Vagina (tissue), 2 donors: ENCODE measurements at places on chromosomes 5 and 9.
A peak's percentile ranks its signal among the peaks of the same experiment; 100 is the strongest.

GRCh38 chr9:129270903-129271431 is 92.9 kb upstream of the IER5L start:
- DNase-seq: no peak

DNA sequence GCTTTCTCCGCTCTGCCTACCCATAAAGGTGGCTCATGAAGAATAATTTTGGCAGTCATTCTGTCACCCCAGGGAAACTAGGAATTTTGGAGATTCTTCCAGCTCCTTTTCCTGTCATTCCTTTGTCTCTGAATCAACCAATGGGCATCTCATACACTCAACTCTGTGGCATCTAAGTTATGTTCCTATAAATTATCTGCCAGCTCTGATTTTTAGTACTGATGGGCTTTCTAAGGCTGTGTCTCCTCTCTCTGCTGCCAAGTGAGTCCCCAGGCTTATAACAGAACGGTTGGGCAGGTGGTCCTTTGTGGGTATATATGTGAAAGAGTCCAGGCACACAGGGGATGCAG is 226.8 kb downstream of the NMUR2 start:
- no peak for DNase-seq

GRCh38 chr5:757931-758697 is 26.4 kb downstream of the ZDHHC11B start:
- peak; percentile 87 for DNase-seq

GRCh38 chr9:130991778-130992681 is 16.9 kb upstream of the LAMC3 start:
- no peak for DNase-seq

DNA sequence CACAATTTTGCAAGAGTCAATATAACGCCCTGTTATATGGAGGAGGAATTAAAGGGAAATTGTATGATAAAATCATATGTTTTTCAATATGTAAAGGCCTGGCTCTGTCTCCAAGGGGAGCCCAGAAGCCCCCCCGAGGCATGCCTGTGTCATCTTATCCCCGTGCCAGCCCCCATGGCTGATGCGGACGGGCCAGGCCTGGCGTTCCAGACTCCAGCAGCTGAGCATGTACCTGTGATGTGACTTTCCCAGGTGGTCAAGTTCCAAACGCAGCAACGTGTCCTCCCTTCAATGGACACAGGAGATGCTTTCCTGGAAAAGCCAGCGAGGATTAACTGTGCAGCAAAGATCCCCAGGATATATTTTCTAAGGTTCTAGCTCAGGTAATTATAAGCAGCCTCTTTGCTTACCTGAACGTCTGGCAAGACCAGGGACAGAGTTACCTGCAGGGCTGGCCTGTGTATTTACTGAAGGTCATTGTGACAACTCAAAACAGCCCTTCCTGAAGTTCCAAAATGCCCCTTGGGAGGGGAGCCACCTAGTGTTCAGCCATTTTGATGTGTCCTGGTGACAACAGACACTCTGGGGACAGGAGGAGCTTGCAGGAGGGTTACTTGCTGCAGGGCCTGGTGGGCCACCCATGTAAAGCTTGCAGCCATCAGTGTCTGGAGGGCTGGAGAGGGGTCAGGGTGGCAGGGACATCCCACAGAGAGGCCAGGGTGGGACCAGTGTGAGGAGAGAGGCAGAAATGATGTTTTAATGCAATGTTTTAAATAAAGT is 53.3 kb upstream of the RNU6ATAC start:
- DNase-seq: no peak

- no peak for DNase-seq
Observed at GRCh38 chr5:124742983-124743601, 3.3 kb downstream of the ZNF608 start.

DNA sequence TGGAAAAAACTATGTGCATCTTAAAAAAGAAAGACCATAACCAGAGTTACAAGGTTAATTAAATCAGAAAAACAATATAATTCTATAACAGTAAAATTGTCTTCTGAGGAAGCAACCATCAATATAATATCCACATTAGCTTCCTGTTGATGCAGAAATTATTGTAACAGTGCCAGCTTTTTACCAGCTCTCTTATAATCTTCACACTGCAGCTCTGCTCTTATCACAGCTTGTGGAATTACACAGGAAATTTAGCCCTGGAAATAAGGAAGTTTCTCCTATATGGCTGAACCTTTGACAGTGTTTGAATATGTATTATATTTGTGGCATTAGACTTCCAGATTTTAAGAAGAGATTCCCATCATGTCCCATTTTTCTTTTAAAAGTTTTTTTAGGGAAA is 49.1 kb upstream of the TEK start:
- DNase-seq: no peak

GRCh38 chr5:143016777-143017516 is 246.8 kb downstream of the ARHGAP26 start:
- DNase-seq: no peak

DNA sequence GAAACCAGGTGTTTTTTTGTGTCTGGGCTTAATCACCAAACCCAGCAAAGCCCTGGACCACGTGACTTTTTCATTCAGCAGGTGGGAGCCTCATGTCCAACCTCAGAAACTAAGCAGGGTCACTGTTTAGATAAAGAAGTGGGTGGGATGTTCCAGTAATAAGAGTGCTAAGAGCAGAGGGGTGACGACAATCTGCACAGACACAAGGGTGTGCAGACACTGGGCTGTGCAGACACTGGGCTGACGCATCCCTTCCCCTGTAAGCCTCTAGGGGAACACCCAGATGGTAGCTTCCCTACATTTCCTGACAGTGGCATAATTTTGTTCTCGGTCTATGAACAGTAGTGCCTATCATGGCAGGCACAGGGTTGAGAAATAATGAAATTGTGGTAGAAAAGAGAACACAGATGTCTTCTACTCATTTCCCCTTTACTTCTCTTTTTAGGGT is 85.1 kb downstream of the SAXO1 start:
- DNase-seq: no peak

DNA sequence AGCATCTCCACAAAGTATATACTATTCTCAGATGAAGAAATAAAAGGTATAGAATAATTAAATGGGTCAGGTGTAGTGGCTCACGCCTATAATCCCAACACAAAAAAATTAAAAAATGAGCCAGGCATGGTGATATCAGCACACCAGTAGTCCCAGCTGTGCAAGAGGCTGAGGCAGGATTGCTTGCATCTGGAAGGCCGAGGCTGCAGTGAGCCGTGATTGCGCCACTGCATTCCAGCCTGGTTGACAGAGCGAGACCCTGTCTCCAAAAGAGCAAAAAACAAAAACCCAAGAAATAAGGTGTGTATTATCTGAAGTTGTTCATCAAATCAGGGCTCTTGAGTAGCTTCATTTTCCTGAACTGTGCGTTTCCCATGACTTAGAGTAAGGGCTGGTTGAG is 83.2 kb upstream of the MYO10 start:
- no peak for DNase-seq
